ENCODE measurements at places on chromosomes 11 and 22. TPM values are rescaled to one million over a fixed set of nuclear protein-coding genes. Genes with fewer than 3 reads are reported as not detected.

SNRPD3 gene
- 45.1 TPM for total RNA-seq

MOV10L1 gene
- 0.24 TPM for total RNA-seq

POU2AF1 gene
- total RNA-seq: 2.0 TPM

CLDN5 gene
- 12.1 TPM for total RNA-seq

PTPN5 gene
- not detected for total RNA-seq

PLCB3 gene
- 6.2 TPM for total RNA-seq

MPEG1 gene
- total RNA-seq: 6.1 TPM

OR1S2 gene
- not detected for total RNA-seq

DENND6B gene
- total RNA-seq: 2.2 TPM

PDE3B gene
- 14.9 TPM for total RNA-seq

DNA sequence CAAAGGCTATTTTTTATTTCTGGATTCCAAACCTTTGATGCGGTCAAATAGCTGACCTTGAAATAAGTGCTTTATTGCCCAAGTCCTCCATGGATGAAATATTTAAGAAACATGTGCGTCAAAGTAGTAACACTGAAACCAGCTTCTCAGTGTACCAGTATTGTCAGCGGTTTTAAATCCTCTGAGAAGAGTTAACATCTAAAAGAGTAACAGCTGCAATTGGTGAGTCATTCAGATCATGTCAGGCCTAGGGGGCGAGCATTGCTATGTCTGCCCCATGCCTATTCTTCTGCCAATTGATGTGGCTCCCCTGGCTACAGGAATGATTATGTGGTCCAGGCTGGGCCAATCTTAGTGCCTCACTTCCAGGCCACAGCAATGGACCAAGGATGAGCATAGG, 263.3 kb upstream of the SORL1-AS1 start:
- no peak for DNase-seq

GRCh38 chr22:20533095-20533878, 25.9 kb downstream of the MED15 start:
- no peak for DNase-seq

- peak; percentile 82 for DNase-seq
Measured at GRCh38 chr11:830295-831117, 2.2 kb upstream of the CD151 start.

GRCh38 chr11:117037975-117038350, 60.3 kb downstream of the SIK3 start:
- no peak for DNase-seq

DNA sequence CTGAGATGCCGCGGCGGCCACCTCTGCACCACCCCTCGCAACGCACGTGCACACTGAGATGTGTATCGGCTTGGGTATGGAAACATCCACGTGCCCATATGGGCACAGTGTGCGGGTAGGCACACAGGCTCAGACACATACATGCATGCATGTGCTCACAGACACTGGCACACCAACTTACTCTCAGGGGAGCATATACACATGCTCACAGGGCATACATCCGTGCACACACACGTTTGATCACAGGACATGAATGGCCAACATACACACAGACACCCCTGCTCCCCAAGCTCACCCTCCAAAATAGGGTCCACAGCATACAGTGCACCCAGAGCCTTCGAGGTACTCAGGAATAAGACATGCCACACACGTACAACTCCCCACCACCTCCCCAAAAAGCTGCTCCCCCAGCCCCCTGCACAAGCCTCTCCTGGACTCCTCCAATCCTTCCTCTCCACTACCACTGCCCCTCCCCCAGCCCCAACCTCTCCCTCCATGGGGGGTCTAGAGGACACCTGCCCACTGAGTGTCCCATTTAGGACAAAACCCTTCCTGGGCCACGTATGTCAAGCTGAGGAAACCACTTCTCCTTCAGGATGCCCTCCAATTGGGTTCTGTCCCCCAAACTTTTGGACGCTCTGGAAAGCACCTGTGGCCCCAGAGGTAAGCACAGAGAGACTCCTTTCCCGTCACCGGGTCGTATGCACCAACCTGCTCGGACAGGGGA, 53.1 kb downstream of the SLC22A12 start:
- no peak for DNase-seq

DNA sequence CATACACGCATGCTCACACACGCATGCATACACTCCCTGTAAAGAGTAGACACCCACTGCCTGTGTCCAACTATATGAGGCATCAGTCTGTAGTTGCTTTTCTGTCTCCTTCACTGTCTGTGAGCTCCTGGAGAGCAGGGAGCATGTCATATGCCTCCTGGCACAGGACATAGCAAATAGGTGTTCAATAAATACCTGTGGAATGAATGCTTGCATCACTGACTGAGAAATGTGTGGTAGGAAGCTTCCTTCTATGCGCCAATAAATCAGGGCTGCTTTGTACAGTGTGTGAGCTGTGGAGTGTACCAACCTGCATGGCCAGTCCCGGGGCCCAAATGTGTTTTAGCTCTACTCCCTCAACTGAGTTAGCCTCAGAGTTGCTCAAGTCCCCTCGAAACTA, 37.2 kb upstream of the NAV2 start:
- DNase-seq: no peak

GRCh38 chr11:6225896-6226295, 8.5 kb downstream of the FHIP1B start:
- no peak for DNase-seq

GRCh38 chr11:41983475-41983874, 524.0 kb upstream of the LRRC4C start:
- DNase-seq: no peak

DNA sequence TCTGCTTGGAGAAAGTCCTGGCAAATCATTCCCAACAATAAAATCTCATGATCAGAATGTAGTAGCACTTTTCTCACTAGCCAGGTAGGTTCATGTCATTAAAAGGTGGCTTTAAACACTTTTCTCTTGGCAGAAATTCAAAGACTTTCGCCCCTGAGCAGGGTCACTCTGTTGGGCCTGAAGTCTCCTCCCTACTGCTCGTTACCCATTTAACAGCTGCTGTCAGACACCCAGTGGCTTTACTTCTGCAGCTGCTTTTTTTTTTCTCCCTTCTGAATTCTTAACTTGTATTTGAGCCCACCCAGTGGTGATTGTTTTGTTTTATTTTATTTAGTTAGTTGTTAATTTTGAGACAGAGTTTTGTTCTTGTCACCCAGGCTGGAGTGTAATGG, 25.0 kb downstream of the ARHGAP8 start:
- no peak for DNase-seq

GRCh38 chr11:72737336-72737735, 14.9 kb downstream of the ARAP1 start:
- no peak for DNase-seq

DNA sequence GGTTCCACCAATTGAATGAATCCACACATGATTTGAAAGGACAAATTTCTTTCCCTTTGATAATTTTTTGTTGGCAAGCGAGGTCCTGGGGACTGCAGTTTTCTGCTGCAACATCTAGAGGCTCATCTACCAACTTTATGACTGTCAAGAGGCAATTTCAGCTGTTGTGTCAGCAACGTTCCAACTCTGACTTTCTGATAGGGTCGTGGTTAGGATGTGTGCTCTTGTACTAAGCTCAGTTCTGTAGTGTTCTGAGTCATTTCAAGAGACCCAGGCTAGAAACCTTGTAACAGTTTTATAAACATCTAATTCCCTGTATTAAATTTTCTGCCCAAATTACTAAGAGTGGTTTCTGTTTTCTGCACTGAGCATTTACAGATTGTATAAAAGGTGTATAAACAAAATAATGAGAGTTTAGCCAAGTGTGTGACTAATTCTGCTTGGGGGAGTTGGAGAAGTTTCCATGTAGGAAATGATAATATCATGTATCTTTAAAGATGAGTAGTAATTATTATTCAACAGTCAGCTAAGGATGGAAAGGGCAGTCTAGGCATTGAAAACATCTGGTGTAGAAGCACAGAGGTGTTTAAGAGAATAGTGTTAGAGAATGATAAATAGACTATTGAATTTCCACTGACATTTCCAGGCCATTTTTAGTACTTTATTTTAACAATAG, 72.2 kb downstream of the RBMXL2 start:
- no peak for DNase-seq

DNA sequence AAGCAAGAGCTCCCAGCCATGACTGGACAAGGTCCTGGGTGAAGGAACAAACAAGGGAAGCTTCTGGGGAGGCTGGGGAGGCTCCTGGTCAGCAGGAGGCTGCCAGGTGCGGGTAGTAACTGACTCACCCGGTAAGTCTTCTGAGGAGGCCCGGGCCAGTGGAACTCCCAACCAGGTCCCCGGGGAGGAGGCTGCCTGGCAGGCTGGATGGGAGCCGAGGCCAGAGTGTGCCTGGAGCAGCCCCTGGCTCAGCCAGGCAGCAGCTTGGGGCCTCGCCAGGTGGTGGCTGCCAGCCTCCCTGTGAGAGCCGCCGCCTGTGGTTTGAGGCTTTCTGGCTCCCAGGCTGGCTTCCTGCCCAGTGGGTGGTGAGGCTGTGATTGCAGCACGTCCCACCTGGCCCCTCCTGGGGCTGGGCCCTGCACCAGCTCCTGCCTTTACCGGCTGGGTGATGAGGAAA, 46.2 kb downstream of the IGF2 start:
- DNase-seq: peak; percentile 99

DNA sequence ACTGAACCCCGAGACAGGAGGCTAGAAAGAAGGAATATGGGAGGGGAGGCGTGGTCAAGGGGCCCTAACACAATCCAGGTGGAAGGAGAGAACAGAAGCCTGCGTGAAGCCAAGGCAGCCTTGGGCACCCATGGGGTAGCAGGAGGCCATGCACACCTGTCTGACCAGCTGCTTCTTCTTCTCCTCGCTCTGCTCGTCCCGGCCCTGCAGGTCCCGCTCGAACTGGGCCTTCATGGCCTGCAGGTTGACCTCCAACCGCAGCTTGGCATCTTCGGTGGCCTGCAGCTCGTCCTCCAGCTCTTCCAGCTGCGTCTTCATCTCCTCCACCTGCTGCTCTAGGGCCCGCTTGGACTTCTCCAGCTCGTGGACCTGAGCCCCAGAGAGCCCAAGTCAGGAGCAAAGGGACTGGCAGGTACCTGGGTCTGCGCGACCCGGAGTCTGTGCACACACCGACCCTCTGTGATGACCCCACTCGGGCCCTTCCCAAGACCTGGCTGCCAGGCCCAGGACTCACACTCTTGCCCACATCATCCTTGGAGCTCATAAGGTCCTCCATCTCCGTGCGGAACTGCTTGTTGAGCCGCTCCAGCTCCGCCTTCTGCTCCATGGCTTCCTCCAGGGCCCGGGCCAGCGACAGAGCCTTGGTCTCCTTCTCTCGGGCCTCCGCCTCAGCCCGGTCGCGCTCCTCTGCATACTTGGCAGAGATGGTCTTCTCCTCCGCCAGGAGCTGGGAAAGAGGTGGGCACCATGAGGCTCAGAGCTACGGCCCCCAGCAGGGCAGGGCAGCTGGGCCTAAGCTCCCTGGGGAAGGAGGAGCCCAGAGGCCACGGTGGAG, 35.9 kb downstream of the APOL1 start:
- DNase-seq: no peak

DNA sequence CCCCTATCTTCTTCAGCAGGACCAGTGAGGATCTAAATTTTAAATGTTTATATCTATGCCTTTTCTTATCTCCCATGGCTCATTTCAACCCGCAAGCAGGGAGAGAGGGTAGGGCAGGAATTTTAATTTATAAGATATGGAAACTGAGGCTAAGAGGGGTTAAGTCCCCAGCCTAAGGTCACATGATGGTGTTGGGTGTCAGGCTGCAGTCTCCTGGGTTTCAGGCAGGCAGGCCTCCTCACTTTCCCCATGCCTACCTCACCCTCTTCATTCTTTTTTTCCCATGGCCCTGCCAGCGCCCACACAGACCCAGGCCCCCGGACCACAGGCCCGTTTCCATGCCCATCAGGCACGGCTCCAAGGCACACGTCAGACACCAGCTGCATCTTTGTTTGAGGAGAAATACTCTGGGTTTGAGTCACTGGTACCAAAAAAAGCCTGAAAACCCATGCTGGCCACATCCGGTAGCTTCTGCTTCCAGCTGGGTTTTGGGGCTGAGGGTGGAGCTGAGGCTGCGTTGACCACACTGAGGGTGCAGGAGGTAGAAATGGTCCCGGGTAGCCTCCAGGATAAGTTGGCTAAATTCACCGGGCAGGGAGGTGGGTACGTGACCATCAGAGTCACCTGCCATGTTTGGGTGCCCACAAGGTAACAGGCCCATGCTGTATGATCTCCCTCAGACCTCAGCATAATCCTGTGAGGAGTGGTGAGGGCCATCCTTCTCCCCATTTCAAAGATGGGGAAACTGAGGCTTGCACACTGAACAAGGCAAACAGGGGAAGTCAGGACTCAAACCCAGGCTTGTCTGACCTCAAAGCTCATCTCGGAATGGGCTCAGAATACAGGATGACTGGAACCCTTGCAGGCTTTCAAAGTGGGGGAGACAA, 7.5 kb downstream of the CRYBB1 start:
- DNase-seq: no peak

DNA sequence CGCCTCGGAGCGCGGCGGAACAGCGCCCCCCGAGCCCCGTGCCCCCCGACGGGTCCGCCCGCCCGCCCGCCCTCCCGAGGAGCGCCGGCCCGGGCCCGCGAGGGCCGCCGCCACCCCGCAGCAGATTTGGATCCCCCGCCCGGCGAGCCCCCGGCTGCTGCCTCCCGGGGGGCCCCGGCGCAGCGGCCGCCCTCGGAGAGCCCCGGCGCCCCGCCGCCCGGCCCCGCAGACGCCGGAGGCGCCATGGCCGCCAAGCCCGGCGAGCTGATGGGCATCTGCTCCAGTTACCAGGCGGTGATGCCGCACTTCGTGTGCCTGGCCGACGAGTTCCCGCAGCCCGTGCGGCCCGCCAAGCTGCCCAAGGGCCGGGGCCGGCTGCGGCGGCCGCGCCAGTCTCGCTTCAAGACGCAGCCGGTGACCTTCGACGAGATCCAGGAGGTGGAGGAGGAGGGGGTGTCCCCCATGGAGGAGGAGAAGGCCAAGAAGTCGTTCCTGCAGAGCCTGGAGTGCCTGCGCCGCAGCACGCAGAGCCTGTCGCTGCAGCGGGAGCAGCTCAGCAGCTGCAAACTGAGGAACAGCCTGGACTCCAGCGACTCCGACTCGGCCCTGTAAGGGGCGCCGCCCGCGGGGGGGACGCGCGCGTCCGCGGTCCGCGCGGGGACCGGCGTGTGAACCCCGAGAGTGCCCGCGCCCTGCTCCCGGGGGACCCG, 380 bp downstream of the C11orf96 start:
- no peak for DNase-seq

GRCh38 chr11:88266919-88267318, 70.6 kb downstream of the CTSC start:
- no peak for DNase-seq

DNA sequence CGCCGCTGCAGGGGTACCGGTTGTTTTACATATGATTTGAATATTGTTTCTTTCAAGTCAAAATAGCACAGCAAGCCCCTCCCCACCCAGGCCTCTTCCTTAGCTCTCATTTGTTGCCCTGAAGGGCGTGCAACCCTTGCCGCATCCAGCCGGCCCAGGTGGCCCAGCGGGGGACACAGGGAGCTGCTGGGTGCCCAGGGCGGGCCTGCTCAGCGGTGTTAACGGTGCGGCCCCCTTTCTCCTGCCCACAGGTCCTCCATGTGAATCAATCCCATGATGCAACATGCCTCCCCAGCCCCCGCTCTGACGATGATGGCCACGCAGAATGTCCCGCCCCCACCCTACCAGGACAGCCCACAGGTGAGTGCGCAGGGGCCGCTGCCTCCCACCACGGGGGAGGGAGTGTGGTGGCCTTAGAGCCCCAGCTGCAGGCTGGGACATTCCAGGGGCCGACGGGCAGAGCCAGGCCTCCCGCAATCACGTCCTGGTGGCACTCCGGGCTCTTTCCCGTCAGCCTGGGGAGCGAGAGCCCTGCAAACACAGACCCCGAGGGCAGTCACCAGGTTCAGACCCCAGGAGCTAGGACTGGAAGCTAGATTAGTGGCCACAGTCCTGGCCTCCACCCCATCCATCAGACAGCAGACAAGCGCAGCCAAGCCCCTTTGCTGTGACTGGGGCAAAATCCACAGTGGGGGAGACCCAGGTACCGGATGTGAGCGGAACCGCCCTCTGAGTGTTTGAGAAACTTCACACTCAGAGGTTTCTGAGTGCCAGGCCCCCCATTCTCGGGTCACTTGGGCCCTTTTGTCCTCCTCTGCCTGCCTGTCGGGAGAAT, 144.8 kb downstream of the FEZ1 start:
- DNase-seq: peak; percentile 40
